Right lobe of liver (tissue), 6 donors: ENCODE measurements at places on chromosomes 6 and 20.

- no peak for DNase-seq
These were observed 26.0 kb downstream of the RBM38 start for GRCh38 chr20:57417051-57417689.

GRCh38 chr6:8000636-8001035, 63.6 kb downstream of the BLOC1S5 start:
- DNase-seq = no peak

DNA sequence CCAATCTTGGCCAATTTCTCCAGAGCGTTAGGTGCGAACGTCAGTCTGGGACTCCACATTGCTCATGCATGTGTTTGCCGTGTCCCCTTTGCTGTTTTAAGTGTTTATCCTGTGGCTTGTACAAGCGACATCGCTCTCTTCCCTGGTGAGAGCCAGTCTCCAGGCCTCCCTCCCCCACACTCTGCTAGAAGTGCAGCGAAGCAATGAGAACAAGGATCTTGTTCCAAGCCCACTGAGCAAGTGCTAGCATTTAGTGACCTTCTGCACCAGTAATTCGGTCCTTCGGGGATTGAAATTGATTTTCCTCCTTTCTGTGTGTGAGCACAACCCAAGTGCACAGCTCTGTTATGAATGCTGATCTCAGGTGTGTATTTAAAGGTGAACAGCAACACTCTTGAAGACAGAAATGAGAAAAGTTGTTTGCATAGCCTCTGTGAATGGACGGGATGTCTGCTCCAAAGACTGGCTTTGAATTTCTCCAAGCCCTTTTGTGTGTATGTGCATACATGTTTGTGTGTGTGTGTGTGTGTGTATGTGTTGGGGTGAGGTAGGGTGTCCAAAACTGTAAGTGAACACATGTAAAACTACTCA, 29.0 kb downstream of the CD83 start:
- DNase-seq = no peak

GRCh38 chr6:148440016-148440415, 97.4 kb downstream of the SASH1 start:
- no peak for DNase-seq

DNA sequence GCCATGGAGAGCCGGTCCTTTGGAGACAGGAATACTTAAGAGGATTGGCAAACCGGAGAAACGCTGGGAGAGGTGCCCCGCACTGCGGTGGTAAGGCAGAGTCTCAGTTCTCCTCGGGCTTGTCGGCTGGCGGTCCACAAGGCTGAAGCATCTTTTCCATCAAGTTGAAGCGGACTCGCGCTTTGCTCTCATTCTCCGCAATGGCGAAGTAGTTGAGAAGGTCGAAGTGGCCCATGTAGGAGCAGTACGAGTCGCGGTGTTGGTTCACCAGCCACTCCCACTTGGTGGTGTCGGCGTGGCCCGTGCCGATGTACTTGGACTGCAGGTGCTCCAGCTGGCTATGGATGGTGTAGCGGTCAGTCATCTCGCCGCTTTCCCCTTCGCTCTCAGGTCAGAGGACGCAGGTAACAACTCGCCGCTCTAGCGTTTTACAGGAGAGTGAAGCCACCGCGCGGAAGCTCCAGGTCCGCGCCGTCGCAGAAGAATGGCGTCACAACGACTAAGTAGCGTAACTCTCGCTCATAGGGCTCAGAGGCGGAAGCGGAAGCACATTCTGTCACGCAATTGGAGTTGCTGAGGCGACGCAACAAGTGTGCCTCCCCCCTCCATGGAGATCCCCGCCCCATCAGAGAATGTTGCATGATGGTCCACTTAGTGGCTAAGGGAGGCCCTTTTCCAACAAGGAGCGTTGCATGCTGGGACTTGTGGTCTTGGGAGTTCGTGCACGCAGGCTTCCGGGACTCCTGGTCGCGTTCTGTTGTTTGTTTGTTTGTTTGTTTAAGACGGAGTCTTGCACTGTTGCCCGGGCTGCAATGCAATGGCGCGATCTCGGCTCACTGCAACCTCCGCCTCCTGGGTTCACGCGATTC, at the start of gene SF3B5:
Gene SF3B5 (minus strand): TSS at position 440 of the 869 bp plus-strand sequence. CDS start 76 bp downstream, at position 364.
- DNase-seq = peak; percentile 98

DNA sequence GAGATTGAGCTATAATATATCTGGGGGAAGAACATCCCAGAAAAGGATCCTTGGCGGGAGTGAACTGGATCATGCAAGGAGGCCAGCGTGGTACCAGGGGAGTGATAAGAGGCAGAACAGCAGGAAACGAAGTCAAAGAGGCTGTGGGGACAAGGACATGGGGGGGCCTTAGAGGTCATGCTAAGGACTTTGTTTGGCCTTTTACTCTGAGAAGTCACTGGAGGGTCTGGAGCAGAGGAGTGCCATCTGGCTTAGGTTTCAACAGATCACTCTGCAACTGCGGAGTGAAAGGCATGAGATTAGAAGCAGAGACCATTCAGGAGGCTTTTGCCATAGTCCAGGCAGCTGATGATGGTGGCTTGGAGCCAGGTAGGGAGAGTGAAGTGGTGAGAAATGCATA, 24.3 kb downstream of the MRAP2 start:
- DNase-seq = no peak

DNA sequence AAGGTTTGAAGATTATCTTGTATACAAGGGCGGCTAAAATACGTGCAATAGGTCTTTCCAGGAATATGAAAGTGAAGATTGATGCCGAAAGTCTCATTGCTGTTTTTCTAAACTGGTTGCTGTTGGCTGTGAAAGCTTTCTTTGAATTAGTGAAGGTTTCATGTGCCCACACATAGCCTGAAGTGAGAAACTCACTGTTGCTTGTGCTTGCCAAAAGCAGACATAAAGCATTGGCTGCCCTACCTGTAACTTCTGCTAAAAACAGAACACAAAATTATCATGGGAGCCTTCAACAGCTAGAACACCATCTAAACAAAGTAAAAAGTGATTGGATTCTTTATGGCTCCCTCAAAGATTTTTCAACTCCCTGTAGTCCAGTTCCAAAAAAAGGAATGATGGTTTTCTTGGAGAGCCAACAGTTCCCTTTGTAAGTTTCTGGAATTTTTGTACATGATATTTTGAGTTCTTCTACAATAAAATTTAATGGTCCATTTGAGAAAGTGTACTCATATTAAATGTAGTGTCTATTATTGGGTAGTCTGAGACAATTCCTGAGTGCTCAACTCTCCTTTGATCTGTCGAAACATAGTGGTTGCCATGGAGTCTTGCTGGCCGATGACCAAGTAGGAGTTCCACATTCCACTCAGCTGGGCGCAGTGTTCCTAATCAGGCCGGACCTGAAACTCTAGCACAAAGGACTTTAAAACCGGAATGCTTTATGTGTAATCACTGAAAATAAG, 68.5 kb downstream of the PLEKHG1 start:
- DNase-seq = peak; percentile 90

GRCh38 chr20:47629907-47630306, 128.2 kb downstream of the NCOA3 start:
- DNase-seq = no peak
